WTC11 (cell line): ENCODE measurements at places on chromosomes 5 and 9.
A peak's percentile ranks its signal among the peaks of the same experiment; 100 is the strongest.

DNA sequence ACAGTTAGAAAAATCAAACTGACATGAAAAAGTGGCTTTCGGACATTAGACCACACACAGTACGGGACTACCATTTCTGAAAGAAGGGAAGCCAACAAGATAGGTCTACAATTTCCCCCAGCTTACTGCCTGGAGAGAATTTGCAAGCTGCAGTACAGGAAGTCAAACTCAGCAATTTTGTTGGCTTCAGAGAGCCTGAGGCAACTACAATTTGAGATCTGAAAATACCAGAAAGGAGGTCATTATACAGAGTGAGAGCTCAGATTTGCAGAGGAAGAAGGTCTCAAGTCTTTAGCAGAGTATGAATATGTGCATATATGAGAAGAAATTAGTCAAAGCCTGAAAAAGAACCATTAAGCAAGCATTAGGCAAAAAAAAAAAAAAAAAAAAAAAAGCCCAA is 83.0 kb downstream of the OXCT1 start:
- no peaks in the 10 kb centered on the region for H3K27me3 ChIP-seq
- H3K4me3 ChIP-seq, result no peak overlapping the region
- peaks cover 27% of the 10 kb centered on the region for H3K4me1 ChIP-seq
- DNase-seq, result no peak

DNA sequence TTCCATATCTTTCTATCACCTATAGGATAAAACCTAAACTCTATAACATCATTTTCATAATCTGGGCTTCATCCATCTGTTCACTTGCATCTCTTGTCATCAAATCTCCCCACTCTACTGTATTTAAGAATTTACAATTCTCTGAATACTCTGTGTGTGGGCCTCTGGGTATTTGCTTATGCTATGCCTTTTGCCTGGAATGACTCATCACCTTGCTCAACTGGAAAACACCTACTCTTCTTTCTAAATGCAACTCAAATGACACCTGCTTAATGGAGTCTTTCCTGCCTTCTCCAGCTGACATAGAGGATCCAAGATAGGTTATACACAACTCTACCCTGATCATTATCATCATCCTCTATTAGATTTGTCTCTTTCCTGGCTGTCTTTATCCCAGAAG is 421.7 kb downstream of the SPATA31D1 start:
- H3K4me1 ChIP-seq, result peaks cover 9% of the 10 kb centered on the region
- H3K36me3 ChIP-seq, result no peaks in the 10 kb centered on the region
- no peaks in the 10 kb centered on the region for H3K27me3 ChIP-seq
- no peak for DNase-seq

DNA sequence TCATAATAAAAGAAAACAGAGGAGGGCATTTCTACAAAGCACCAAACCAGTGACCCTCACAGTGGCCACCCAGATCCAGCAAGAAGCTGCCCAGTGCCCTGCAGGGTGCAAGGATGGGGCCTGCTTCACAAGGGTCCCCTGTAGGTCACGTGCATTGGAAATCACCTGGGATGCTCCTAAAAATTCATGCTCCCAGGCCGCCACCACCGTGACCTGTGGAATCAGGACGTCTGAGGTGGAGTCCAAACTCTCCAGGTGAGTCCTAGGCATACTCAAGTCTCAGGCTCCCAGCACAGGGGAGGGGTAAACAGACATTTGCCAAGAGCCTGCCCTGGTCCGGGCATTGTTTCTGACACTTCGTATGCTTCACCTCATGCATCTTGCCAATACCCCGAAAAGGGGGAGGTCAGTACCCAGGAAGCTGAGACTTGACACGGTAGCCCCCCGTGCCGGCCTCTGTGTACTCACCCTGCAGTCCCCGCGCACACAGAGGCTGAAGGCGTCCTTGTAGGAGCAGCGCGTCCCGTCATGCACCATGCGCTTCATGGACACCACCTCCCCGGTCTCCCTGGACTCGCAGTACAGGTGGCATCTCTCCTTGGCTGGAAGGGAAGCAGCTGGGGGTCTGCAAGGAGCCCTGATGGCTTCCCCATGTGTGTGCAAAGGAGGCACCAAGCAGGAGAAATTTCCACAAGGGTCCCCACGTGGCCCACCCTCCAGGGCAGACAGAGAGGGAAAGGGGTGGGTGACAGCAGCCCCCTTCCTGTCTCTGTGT is 75.5 kb downstream of the ZNF354C start:
- H3K4me3 ChIP-seq, result no peak overlapping the region
- no peak overlapping the region for H3K27ac ChIP-seq
- H3K27me3 ChIP-seq, result no peaks in the 10 kb centered on the region
- DNase-seq, result no peak
- H3K4me1 ChIP-seq, result no peaks in the 10 kb centered on the region

DNA sequence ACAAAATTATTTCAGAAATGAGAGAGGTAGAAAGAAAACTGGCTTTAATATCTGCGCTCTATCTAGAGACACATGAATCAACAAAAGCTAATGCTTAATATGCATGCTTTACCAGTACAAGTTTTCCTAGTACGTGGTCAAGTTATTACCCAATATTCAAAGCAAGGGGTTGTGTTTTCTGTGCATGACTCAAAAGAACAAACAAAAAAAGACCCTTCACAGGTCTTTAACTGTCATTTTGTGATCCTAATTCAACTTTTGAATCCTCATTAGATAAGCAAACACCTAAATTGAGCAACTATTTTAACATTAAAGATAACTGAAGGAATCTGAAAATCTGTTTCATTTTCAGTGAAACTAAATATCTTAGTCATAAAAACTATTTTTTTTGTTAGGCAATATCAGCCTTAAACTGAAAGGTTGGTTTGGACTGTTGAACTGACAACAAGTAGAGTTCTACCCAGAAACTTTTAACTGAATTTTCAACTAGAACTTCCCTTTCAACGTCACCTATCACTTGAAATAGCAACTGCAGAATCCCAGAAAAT is 12.5 kb downstream of the ST8SIA4 start:
- H3K4me1 ChIP-seq, result no peaks in the 10 kb centered on the region
- no peak for DNase-seq
- no peak overlapping the region for H3K4me3 ChIP-seq
- H3K27me3 ChIP-seq, result no peaks in the 10 kb centered on the region
- no peaks in the 10 kb centered on the region for H3K36me3 ChIP-seq
- H3K27ac ChIP-seq, result no peak overlapping the region

DNA sequence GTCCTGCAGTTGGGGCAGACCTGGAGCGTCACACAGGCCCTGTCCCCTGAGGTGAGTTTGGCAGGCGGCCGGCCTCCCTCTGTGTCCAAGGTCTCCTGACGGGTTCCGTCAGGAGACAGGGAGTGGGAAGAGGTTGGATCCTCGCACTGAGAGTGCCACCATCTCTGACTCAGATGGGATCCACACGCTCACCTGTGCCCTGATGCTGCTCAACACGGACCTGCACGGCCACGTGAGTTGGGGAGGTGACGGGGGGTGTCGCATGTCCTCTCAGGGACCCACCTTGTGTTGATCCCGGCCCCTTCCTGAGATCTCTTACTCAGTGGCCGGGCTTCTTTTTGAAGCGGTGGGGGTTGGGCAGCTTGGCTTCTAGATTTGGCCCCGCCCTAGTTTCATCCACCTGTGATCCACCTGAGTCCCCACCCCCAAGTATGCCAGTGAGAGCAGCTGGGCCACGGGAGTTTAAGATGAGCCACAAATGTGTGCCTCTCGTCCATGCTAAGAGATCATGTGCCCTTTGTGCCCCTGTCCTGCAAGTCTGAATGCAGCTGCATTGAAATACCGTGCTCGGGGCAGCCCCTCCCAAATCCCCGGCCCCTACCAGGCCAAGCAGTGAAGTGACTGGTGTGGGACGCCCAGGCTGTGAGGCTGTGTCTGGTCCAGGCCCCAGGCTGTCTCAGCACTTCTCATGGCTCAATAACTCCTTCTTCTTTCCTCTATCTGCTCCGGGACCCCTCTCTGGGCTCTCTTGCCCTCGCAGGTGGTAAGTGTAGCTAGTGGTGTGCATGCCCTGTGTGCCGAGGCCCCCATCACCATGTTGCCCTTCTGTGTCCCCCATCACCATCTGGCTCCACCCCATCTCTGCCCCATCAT is 27.2 kb downstream of the PSD2 start:
- H3K36me3 ChIP-seq, result no peaks in the 10 kb centered on the region
- peaks cover 10% of the 10 kb centered on the region for H3K27me3 ChIP-seq
- peak; percentile 23 for DNase-seq
- 0 out of 2 replicates have a peak, but pooled peaks cover 3% of the 10 kb centered on the region for H3K4me1 ChIP-seq
- no peak overlapping the region for H3K4me3 ChIP-seq

DNA sequence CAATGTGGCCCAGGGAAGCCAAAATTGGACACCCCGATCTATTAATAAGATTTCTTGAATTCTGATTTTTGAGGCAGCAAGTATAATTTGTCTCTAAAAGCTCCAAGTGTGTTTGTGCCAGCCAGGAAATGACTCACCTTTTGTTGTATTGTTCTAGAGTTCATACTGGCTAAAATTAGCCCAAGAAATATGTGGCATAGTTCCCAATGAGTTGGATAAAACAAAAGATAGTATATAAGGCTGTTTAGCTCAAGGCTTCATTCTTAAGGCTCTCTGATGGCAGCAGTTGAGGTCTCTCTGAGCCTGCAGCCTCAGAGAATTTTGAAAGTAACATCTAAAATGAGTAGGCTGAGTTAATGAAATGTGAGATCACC is 21.6 kb downstream of the HMGXB3 start:
- DNase-seq, result no peak
- H3K4me3 ChIP-seq, result peak overlapping the region; percentile 24
- H3K27me3 ChIP-seq, result no peaks in the 10 kb centered on the region

DNA sequence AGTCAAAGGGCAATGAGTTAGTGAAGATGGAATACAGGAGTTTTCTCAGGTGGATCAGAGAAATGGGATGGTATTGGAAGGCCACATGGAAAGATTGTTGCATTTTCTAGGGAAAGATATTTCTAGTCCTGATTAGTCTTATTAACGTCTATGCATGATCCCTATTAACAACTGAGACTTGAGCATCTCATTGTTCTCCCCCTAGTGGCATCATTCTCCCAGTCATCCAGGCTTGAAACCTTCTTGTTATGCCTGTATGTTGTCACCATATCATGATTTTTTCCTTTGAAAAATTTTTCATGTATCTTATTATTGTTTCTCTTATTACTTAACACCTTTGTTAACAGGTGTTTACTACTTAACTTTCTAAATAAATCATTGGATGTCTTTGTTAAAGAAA is 34.4 kb downstream of the KIF2A start:
- no peaks in the 10 kb centered on the region for H3K27me3 ChIP-seq
- peaks cover 4% of the 10 kb centered on the region; the same call in 1 of the 2 replicates for H3K4me1 ChIP-seq
- no peak for DNase-seq
- H3K36me3 ChIP-seq, result no peaks in the 10 kb centered on the region
- no peak overlapping the region for H3K4me3 ChIP-seq

GRCh38 chr5:107337281-107337680 is 333.5 kb downstream of the EFNA5 start:
- no peak for DNase-seq
- H3K36me3 ChIP-seq, result no peaks in the 10 kb centered on the region
- no peak overlapping the region for H3K27ac ChIP-seq
- no peak overlapping the region for H3K4me3 ChIP-seq

GRCh38 chr5:126100767-126101166 is 322.4 kb upstream of the GRAMD2B start:
- H3K4me1 ChIP-seq, result peaks cover 9% of the 10 kb centered on the region
- H3K4me3 ChIP-seq, result no peak overlapping the region
- peak; percentile 15 for DNase-seq
- H3K27me3 ChIP-seq, result no peaks in the 10 kb centered on the region
- peaks cover 11% of the 10 kb centered on the region for H3K36me3 ChIP-seq

DNA sequence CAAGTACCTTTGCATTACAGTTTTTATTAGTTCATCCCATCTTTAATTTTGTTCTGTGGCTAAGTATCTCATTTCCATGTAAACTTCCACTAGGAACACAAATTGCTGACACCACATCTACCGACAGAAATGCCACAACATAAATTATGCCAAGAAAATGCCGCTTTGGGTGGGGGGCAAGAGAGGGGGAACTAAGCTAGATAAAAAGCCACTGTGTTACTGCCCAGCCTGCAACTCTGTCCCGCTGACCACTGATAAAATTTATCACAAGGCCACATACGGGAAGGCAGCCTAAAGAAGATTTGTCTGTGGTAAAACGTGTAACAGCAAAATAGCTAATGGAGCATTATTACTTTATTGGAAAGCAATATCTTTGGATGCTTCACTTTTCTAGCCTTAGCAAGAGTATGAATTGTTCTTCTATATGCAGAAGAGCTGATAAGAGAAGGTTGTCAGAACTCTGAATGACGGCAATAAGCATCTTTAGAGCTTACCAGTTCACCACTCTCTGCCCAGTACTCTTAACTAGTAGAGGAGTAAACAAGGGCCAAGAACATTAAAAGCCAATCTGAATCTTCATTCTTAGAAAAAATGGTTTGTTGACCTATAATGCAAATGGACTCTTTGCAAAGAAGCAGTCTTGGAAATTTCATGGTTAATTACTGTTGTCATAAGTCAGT is 172.2 kb upstream of the MEF2C start:
- DNase-seq, result no peak
- H3K4me1 ChIP-seq, result peaks cover 3% of the 10 kb centered on the region; the same call in 1 of the 2 replicates
- H3K27ac ChIP-seq, result no peak overlapping the region

DNA sequence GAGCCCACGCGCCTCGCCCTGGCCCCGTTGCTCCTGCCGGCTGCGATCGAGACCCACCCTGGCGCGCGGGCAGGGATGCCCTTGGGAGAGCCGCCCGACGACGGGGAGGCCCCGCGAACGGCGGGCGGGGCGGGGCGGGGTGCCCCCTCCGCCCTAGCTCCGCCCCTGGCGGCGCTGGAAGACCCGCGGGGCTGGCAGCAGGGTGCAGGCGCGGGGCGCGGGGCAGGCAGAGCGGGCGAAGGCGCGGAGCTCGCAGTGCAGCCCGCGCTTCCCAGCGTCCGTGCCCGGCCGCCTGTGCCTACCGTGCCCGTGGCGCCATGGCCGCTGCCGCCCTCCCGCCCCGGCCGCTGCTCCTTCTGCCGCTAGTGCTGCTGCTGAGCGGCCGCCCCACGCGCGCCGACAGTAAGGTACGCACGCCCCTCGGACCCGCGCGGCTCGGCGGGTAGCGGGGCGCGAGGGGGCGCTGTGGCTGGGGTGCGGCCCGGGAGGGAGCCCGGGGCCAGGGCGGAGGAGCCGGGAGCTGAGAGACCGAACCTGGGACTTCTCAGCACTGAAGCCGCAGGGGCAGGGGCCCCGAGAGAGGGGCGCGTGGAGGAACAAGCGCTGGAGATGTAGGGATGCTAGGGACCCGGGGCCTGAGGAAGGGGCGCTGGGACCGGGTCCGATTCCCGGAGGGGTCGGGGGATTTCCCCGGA is at the start of gene OLFML2A:
Gene OLFML2A, plus strand, starts transcription at position 180 of the 695 bp plus-strand sequence. Its CDS starts 138 bp downstream, at position 318.
- H3K4me1 ChIP-seq, result peaks cover 35% of the 10 kb centered on the region
- peaks cover 30% of the 10 kb centered on the region for H3K27me3 ChIP-seq
- peak within 1 kb of the TSS; percentile 85 for H3K4me3 ChIP-seq
- no peaks in the 10 kb centered on the region for H3K36me3 ChIP-seq
